ENCODE measurements at places on chromosomes 5 and 9.

DNA sequence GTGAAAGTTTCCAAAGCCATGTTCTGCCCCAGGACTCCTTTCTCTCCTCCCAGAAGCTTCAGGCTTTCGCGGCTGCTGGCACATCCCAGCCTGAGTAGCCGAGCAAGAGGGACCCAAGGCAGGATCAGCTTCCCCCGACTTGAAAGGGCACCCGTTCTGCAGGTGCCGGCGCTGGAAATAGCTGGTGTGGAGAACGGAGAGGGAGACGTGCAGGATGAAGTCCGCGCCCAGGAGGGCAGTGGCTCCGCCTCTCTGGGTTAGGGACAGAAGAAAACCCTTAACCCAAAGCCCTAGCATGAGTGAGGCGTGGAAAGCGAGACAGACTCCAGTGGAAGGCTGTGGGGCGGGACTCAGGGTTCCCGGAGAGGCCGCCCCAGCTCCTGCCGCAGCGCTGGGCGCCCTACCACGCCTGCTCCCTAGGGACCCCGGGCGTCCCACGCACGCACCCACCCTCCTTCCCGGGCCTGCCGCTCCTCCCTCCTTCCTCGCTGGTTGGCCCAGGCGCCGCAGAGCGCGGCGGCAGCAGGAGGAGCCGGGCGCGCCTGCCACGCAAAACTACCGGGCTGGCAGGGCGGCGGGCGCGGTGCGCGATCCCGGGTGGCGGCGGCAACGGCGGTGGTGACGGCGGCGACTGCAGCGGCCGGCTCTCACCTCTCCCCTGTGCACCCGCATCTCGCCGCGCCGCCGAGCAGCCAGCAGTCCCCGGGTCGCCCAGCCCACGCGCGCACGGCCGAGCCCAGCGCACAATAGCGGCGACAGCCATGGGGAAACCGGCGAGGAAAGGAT, at the start of gene SLC1A1:
SLC1A1 (plus strand) TSS at position 550 of the 786 bp plus-strand sequence; CDS start at position 762, 212 bp downstream.
- peak; percentile 52 for DNase-seq

DNA sequence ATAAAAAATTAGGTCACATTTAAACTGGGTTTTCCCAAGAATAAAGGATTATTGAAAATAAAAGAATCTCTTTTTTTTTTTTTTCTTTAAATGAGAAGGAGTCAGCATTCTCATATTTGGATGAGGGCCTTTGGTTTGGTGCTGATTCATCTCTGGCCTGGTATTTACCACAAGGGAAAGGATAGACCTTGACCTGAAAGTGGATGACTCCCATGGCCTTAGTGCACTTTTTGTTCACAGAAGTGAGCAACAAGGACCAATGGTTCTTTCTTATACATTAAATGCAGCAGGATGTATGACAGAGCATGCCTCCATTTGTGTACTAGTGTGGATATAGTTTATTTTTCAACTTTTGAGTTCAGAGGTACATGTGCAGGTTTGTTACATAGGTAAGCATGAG, 6.9 kb downstream of the YTHDC2 start:
- no peak for DNase-seq

DNA sequence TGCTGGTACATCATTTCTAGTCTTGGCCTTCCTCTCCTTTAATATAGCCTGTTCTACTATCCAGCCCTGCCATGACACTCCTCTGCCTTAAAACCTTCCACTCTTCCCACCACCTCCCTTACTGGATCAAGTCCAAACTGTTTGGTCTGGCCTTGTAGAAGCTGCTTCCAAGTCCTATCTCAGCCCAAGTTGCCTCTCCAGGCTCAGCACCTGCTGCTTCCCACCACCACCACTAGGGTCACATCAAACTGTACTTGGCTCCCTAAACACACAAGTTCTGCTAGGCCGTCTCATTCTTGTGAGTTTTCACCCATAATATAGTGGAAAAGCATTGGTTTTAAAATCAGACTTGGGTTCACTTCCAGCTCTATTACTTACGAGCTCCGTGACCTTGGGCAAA, 1.4 kb downstream of the NDUFA8 start:
- no peak for DNase-seq

GRCh38 chr5:112534611-112535255, 115.7 kb upstream of the EPB41L4A start:
- DNase-seq: no peak

DNA sequence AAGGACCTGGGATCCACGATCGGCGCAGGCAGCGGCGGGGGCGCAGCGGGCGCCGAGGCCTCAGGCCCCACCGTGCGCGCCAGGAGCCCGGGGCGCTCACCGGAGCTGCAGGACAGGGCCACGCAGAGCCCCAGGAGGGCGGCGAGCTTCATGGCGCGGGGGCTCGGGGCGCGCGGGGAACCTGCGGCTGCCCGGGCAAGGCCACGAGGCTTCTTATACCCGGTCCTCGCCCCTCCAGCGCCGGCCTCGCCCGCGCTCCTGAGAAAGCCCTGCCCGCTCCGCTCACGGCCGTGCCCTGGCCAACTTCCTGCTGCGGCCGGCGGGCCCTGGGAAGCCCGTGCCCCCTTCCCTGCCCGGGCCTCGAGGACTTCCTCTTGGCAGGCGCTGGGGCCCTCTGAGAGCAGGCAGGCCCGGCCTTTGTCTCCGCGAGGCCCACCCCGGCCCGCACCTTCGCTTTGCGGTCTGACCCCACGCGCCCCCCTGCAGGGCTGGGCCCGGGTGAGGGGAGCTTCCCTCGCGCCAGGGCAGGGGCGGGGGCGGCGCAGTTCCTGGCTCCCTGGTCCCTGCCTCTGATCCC, at the start of gene SCGB3A1:
SCGB3A1 (minus strand) TSS at position 189 of the 577 bp plus-strand sequence; CDS start at position 152, 37 bp downstream.
- no peak for DNase-seq

GRCh38 chr9:84815554-84815953, 146.0 kb downstream of the NTRK2 start:
- DNase-seq: no peak

- no peak for DNase-seq
These were observed 54.7 kb upstream of the SMARCA2 start for GRCh38 chr9:1960342-1961042.

DNA sequence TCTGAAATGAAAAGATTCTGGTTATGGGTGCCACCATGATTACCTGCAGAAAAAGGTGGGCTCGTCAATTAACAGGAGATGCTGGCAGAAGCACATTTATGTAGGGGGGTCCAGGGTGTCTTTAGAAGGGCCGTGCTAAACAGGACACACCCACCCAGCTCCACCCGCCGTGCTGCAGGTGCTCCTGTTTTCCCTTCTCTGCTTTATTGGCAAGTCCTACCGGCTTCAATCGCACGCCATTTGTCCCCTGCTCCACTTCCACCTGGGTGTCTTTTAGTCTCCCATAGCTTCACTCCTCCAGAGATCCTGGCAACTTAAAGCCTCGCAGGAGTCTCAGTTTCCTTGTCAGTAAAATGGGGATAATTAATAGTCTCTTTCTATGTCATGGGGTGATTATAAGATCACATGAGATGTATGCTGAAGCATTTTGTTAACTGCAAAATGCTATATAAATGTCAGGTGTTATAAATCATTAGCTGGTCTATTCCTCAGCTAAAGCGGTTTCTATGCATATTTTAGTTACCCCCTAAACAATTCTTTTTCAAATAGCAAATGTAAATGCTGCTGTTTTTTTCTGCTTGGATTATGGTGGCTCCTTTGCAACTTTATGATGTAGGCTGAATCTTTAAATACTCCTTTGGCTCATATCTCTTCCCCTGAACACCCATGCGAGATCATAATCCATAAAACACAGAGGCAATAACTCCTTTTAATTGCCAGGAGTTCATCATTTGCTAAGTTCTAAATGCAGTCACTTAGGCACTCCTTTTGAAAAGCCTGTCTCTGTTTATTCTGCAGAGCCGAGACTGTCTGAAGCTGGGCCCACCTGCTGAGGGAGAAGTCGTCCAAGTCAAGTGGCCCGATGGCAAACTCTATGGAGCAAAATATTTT, 406.9 kb downstream of the KDM4C start:
- no peak for DNase-seq

- no peak for DNase-seq
These were observed 32.2 kb downstream of the POLR1E start for GRCh38 chr9:37517923-37518322.

DNA sequence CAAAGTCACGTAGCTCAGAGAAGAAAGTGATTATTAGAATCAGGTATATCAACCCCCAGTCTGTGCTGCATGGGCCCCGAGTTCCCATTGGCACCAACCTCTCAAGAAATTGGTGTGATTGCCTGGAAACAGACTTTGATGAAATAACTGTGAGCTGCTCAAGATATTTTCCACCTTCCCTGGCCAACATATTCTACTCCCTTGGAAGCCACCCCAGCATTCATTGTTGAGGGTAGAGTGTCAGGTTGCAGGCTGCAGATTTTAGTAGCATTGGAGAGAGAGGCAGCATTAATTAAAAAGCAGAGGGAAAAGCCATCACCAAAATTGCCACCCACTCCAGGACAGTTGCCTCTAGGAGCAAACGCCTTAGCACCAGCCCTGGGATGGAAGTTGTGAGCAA, 154.2 kb upstream of the TNPO1 start:
- no peak for DNase-seq

DNA sequence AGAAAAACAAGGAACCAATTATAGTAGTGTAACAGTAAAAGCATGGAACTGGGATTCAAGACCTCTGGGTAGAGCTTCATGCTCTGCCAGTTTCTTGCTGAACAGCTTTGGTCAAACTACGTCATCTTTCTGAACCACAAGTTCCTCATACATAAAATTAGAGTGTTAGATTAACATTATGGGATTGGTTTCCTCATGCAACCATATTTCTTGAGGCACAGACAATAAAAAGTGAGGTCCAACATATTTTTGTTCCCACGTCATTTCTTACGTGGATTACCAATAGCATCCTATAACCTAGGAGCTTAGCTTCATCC, 354.8 kb downstream of the TMEM232 start:
- DNase-seq: no peak

DNA sequence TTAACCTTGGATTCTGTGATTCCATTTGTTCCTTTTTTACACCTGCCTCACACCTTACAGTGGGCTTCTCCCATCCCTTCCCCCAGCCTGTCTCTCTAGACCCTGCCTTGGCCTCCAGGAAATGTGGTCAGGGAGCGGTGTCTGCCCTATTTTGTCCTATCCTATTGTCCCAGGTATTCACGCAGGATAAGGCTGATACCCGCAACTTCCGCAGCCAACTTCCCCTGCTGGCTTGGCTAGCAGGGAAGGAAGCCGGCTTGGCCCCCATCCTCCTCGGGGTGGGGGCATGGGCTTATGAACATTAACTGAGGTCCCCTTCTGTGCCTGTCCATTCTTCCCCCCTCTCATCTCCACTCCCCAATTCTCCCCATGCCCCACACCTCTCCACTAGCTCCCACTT, 3.5 kb downstream of the CSF1R start:
- no peak for DNase-seq

DNA sequence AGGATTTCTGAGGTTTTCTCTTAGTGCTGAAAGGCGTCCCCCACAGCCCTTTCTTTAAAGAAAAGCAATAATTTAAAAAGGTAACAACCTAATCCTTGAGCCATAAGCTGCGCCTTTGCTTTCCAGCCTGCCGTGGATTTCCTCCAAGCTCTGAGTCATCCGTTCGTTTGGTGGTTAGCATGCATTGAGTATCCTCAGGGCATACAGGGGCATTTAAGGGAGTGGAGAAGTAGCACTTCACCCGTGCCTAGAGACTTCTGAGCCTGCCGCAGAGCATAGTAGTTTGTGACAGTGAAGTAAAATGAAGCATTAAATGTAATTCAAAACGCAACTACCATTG, 892 bp upstream of the TNC start:
- DNase-seq: peak; percentile 81

- peak; percentile 98 for DNase-seq
These were observed at the start of gene GM2A for GRCh38 chr5:151252762-151253604. TSS of gene GM2A (plus strand) at chr5:151253185. CDS start at chr5:151253217, 32 bp downstream.

DNA sequence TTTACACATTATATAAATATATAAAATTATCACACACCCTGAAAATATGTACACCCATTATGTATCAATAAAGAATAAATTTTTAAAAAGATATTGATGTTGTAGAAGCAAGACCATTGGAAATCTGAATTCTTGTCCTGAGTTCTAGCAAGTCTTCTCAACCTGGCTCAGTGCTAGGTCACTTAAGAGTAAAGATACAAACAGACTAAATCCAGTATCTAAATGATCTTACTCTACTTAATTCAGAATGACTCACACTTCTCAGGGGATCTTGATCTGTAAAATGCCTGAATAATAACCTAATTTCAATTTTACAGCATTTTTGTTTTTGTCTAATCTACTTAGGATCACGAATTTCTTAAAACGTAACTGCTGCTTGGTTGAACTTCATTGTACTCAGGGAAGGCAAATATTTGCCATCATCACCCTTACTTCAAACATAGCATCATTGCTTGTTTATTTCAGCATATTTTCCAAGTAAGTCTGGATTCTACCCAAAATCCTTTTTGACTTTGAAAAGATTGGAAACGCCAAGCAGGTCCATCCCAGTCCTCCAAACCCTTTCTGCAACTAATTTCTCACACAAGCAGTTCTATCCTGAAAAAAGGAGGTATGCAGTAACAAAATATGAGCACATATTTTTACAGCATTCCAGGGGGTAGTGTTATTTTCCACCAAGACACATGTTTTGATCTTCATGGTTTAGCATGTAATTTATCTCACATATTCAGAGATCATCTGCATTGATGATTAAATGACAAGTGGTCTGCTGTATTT, 582.6 kb downstream of the PSAT1 start:
- no peak for DNase-seq

GRCh38 chr5:139167952-139168720, 30.0 kb downstream of the SIL1 start:
- no peak for DNase-seq

DNA sequence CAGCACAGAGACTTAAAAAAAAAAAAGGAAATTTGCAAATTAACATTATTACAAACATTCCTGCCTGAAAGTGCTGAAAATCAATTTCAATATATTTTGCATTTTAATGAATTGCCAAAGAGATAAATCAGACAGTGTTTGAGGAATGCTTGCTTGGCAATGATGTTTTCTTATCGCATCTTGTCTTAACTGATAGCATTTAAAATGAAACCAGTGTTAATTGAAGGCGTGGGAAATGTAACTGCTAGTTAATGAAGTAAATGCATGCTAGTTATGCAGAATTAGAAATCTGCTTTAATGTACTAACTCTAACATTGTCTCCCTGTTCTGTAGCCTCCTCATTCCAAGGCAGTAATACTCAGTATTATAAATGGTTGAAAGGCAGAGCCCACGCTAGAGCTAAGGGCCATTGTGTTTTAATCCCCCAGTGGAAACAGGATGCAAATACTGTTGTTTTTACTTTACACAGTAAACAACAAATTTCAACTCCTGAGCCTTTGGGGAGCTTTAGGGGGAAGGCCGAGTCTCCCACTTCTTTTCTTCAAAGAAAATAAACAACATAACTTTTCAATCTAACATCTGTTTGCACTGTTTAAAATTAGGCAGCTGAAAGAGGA, 586.9 kb downstream of the TLE4 start:
- DNase-seq: no peak

DNA sequence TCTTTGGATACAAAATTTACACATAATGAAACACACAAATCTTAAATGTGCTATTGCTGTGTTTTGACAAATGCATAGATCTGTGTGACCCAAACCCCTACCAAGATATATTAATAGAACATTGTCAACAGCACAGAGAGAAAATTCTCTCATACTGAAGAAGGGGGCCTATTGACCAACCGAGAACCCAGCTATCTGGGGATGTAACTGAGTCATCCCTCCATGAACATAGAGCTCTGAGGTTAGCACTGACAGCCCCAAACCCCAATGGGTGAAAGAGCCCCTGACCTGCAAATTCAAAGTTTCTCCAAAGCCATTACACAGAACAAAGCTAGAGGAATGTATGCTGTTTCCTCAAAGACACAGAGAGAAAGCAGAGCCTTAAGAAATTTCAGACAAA, 180.8 kb downstream of the PAX5 start:
- no peak for DNase-seq

- DNase-seq: no peak
These were observed 415.3 kb downstream of the CETN3 start for GRCh38 chr5:89994266-89994665.

Measured in T1000 (cell line).